ENCODE measurements at places on chromosomes 12 and 14. TPM values are rescaled to one million over a fixed set of nuclear protein-coding genes. Genes with fewer than 3 reads are reported as not detected.
A peak's percentile ranks its signal among the peaks of the same experiment; 100 is the strongest.

The KCNA5 gene
- not detected for total RNA-seq

The COX8C gene
- total RNA-seq: not detected

The MDM2 gene
- total RNA-seq: 153 TPM

The BICDL1 gene
- 103 TPM for total RNA-seq

The ACTR6 gene
- 30.9 TPM for total RNA-seq

The PCED1B gene
- 119 TPM for total RNA-seq

The CARMIL3 gene
- total RNA-seq: 0.83 TPM

- no peaks in the 10 kb centered on the region for H3K36me3 ChIP-seq
- no peak overlapping the region for H3K27ac ChIP-seq
These were observed 266.3 kb downstream of the GLT1D1 start for GRCh38 chr12:129119537-129119936.

DNA sequence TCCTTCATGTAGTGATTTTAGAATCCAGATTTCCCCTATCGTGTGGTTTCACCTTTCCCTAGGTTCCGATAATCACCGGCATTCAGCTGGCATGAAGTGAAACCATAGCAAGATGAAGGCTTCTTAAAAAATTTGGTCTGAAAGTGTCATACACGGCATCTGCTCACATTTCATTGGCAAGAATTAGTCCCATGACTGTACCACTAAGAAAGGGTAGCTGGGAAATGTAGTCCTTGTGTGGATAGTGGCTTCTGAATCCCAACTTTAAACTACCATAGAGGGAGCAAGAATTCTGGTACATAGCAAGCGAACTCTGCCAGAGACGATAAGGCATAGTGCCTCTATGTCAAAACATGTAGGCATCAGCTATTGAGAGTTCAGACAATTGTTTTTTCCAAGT is 360.1 kb upstream of the TBX3 start:
- no peak overlapping the region for H3K4me3 ChIP-seq
- no peaks in the 10 kb centered on the region for H3K36me3 ChIP-seq
- H3K27me3 ChIP-seq: no peaks in the 10 kb centered on the region
- no peak for DNase-seq
- H3K4me1 ChIP-seq: no peaks in the 10 kb centered on the region
- H3K27ac ChIP-seq: no peak overlapping the region

GRCh38 chr12:39586816-39587215 is 32.8 kb downstream of the ABCD2 start:
- no peak overlapping the region for H3K4me3 ChIP-seq
- H3K27ac ChIP-seq: no peak overlapping the region
- DNase-seq: no peak
- peaks cover 21% of the 10 kb centered on the region for H3K36me3 ChIP-seq
- H3K27me3 ChIP-seq: no peaks in the 10 kb centered on the region
- H3K4me1 ChIP-seq: peaks cover 5% of the 10 kb centered on the region

- no peaks in the 10 kb centered on the region for H3K27me3 ChIP-seq
- no peaks in the 10 kb centered on the region for H3K36me3 ChIP-seq
- H3K4me3 ChIP-seq: no peak overlapping the region
- peak overlapping the region; percentile 43 for H3K27ac ChIP-seq
- H3K4me1 ChIP-seq: peaks cover 44% of the 10 kb centered on the region
These were observed 154.9 kb upstream of the PZP start for GRCh38 chr12:9363145-9363544.

- no peaks in the 10 kb centered on the region for H3K36me3 ChIP-seq
- H3K4me1 ChIP-seq: peaks cover 3% of the 10 kb centered on the region
- H3K27ac ChIP-seq: no peak overlapping the region
- peaks cover 50% of the 10 kb centered on the region for H3K27me3 ChIP-seq
- H3K4me3 ChIP-seq: no peak overlapping the region
These were observed 11.4 kb upstream of the ASCL1 start for GRCh38 chr12:102946042-102946441.

GRCh38 chr12:131093604-131093955 is 139.9 kb downstream of the ADGRD1 start:
- no peak overlapping the region for H3K4me3 ChIP-seq
- peak overlapping the region; percentile 69 for H3K27ac ChIP-seq
- H3K27me3 ChIP-seq: peaks cover 5% of the 10 kb centered on the region
- DNase-seq: no peak
- no peaks in the 10 kb centered on the region for H3K36me3 ChIP-seq
- peaks cover 24% of the 10 kb centered on the region for H3K4me1 ChIP-seq

DNA sequence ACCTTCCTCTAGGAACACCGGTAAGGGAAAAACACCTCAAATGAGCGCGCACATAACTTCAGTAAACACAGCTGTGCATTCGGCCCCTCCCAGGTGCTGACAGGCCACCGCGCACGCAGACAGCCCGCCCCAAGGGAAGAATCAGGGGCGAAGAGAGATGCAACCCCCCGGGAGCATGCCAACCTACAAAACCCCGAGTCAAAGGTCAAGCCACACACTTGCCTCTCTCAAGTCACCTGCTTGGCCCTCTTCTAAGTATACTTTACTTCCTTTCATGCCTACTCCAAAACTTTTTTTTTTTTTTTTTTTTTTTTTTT is 2.3 kb upstream of the CYP46A1 start:
- H3K4me3 ChIP-seq: no peak overlapping the region
- peaks cover 5% of the 10 kb centered on the region for H3K4me1 ChIP-seq
- no peak overlapping the region for H3K27ac ChIP-seq
- H3K27me3 ChIP-seq: peaks cover 13% of the 10 kb centered on the region
- no peak for DNase-seq
- no peaks in the 10 kb centered on the region for H3K36me3 ChIP-seq

DNA sequence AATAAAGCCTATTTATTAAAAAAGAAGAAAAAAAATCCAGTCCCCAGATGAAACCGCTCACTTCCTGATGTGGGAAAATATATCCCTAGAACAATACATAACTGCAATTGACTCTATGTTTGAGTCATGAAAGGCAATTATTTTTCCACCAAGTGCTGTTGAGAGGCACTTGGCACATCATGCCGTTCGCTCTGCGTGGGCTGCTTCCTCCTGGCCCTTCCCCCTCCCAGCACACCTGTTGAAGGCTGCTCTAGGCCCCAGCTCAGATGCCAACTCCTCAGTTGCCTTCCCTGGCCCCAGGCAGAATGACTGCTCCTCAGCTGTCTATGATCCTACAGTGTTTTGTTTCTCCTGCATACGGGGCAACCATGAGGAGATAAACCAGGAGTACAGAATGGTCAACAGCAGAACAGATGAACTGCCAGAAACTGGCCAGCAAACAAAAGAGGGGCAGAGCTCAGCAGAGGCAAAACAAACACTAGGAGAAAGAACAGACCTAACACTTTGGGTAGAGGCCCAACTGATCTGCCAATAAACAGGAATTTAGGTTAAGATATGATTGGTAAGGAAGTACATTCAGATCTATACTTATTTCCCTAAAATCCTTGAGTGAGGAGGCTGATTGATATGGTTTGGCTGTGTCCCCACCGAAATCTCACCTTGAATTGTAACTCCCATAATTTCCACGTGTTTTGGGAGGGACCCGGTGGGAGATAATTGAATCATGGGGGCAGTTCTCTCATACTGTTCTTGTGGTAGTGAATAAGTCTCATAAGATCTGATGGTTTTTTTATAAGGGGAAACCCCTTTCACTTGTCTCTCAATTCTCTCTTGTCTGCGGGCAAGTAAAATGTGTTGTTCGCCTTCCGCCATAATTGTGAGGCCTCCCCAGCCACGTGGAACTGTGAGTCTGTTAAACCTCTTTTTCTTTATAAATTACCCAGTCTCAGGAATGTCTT is 58.6 kb downstream of the SLC38A1 start:
- H3K4me1 ChIP-seq: peaks cover 91% of the 10 kb centered on the region
- DNase-seq: peak; percentile 90
- peak overlapping the region; percentile 97 for H3K27ac ChIP-seq

DNA sequence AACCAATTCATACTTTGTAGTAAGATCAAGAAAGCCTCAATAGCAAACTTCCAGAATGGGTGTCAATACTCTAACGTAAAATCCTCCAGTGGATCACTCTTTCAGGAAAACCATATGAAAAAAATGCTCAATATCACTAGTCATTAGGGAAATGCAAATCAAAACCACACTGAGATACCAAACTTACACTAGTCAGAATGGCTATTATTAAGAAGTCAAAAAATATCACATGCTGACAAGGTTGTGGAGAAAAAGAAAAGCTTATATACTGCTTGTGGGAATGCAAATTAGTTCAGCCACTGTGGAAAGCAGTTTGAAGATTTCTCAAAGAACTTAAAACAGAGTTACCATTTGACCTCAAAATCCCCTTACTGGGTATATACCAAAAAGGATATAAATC is 49.5 kb upstream of the ATXN7L3B start:
- peaks cover 12% of the 10 kb centered on the region for H3K4me1 ChIP-seq
- H3K27ac ChIP-seq: no peak overlapping the region
- no peak overlapping the region for H3K4me3 ChIP-seq
- peaks cover 2% of the 10 kb centered on the region for H3K27me3 ChIP-seq

DNA sequence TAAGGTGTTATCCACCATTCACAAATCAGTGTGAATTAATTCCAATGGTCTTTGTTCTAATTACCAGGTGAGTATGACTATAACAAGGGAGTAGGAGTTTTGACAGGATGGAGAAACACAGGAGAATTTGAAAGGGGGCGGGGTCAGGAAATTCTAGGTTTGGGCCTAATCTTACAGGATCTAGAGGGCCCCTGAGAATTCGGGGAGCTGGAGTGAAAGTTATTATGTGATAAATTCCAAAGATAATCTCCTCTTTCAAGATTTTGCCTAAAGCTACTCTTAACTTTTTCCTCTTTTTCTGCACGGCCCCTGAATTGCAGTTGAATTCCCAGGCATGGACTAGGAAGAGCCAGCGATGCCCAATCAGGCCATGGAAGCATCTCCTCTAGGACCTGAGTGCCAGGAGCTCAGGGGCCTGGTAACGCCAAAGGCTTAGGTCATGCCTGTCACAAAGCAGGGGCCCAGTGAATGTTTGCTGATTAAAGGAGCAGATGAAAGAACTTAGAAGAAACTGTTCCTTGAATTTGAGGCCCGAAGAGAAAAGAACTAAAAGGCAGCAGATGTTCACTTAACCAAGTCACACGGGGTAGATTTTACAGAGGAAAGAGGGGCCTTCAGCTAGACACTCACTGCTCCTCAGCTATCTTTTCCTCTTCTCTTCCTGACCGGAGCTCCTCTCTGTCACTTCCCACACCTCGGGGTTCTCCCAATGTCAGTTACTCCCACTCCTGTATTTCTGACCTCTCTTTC is 195.5 kb downstream of the PPM1H start:
- H3K27me3 ChIP-seq: no peaks in the 10 kb centered on the region
- H3K36me3 ChIP-seq: no peaks in the 10 kb centered on the region
- DNase-seq: no peak
- peaks cover 1% of the 10 kb centered on the region for H3K4me1 ChIP-seq
- no peak overlapping the region for H3K27ac ChIP-seq

DNA sequence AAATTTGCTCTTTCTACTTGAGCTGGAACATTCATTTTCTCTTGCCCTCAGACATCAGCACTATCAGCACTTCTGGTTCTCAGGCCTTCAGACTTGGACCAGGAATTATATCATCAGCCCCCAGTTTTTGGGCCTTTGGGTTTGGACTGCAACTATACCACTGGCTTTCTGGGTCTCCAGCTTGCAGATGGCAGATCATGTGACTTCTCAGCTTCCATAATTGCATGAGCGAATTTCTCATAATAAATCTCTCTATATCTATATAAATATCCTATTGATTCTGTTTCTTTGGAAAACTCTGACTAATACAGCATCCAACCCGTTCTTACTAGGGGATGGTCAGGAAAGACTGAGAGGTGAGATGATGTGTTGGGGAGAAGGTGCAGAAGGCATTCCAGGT is 22.4 kb upstream of the DYRK2 start:
- H3K4me3 ChIP-seq: no peak overlapping the region
- H3K4me1 ChIP-seq: peaks cover 48% of the 10 kb centered on the region
- peaks cover 9% of the 10 kb centered on the region for H3K36me3 ChIP-seq
- no peak for DNase-seq

DNA sequence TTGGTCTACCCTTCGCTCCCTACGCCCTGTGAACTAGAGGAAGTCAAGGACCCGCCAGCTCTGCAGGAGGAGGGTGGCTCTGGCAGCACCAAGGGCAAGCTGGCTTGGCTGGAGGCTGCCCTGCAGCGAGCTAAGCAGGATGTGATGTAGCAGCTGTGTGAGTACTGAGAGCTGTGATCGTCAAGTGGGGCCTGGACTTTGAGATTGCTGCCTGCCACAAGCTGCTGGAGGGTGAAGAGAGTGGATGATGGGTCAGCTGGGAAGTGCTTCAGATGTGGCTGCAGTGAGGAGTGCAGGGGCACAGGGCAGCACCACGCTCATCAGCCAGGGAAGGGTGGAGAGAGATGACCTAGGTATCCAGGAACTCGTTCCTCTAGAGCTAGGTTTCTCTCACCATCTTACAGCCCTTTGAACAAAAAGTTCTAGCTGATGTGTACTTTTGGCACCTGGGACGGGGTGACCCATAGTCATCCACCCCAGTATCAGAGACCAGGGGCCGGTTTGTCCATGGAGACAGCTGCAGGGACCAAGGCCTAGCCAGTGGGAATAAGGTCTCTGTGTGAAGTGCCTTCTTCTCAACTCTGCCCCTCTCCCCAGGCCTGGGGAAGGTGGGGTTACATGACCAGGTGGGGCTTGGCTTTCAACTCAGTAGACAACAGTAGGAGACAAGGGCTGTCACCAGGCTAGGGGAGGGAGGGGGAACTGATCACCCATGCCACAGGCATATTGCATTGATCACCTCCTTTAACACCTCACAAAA is 3.2 kb downstream of the KRT86 start:
- H3K36me3 ChIP-seq: no peaks in the 10 kb centered on the region
- H3K4me1 ChIP-seq: peaks cover 2% of the 10 kb centered on the region
- peaks cover 26% of the 10 kb centered on the region for H3K27me3 ChIP-seq

DNA sequence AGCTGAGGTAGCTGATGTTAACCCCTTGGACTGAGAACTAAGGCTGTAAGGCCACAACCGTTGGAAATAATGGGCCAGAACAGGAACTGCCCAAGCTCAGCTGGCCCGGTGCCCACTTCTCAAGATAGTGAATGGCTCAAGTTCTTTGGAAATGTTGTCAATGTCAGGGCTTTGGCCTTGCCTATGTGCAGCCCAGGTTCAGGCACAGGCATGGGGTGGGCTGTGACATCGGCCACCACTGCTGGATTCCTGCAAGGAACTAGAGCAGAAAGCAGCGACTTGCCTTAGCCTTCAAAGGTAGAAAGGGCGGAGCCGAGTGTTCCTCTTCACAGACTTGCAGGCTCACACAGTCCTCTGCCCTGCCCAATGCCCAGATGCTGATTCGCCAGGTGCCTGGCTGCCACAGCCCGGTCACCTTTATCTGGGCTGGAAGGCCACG is 291.2 kb downstream of the ZFP36L1 start:
- H3K27ac ChIP-seq: no peak overlapping the region
- H3K4me3 ChIP-seq: no peak overlapping the region
- no peak for DNase-seq
- H3K36me3 ChIP-seq: no peaks in the 10 kb centered on the region
- H3K4me1 ChIP-seq: peaks cover 26% of the 10 kb centered on the region

GRCh38 chr12:116620492-116621191 is 61.5 kb downstream of the MAP1LC3B2 start:
- H3K27ac ChIP-seq: no peak overlapping the region
- no peak overlapping the region for H3K4me3 ChIP-seq
- no peaks in the 10 kb centered on the region for H3K27me3 ChIP-seq
- no peaks in the 10 kb centered on the region for H3K36me3 ChIP-seq
- H3K4me1 ChIP-seq: no peaks in the 10 kb centered on the region
- no peak for DNase-seq
